Esophagus squamous epithelium (tissue), 5 donors: ENCODE measurements at places on chromosomes 7 and 10.
A peak's percentile ranks its signal among the peaks of the same experiment; 100 is the strongest.

- H3K27ac ChIP-seq = peak overlapping the region; percentile 81
- H3K4me1 ChIP-seq = peaks cover 25% of the 10 kb centered on the region
- H3K4me3 ChIP-seq = peak overlapping the region; percentile 52
- no peaks in the 10 kb centered on the region for H3K36me3 ChIP-seq
Observed at GRCh38 chr10:68327889-68328786, 3.7 kb upstream of the HNRNPH3 start.

DNA sequence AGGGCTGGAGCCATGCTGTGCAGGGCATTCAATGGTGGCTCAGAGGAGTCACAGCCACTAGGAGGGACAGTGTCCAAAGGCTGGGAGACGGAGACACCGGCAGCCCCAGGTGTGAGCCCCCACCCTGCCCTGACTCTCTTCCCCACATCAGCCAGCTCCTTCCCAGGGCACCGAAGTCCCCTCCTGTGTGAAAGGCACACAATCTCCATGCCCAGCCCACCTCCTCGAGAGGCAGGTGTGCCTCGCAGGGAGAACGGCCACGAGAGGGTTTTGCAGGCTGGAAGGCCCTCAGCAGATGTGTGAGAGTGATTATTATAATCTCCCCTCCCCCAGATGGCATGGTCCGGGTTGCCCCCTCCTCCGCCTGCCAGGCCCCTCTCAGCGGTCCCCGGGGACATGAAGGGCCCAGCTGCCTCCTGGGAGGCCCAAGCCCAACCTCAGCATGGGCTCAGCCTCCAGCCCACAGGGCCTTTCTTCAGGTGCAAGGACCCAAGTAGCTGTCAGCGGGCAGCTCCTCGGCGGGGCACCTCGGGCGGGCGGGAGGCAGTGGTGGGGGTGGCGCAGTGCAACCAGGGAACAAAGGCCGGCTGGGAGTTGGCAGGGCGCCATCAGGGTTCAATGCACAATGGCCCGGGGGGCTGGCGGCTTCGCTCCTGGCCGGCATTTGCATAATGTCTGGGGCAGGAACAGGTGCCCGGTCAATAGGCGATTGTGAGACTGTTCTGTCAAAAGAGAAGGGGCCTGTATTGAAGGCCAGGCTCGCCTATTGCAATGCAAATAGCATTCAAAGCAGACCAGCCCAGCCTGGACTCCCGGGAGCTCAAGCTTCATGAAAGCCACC, 155.3 kb upstream of the ZMIZ1 start:
- H3K36me3 ChIP-seq = no peaks in the 10 kb centered on the region
- H3K27ac ChIP-seq = no peak overlapping the region
- DNase-seq = no peak
- peaks cover 5% of the 10 kb centered on the region for H3K4me1 ChIP-seq

GRCh38 chr10:5376450-5376849, 11.7 kb downstream of the UCN3 start:
- H3K27me3 ChIP-seq = no peaks in the 10 kb centered on the region
- no peak overlapping the region for H3K4me3 ChIP-seq
- no peaks in the 10 kb centered on the region for H3K4me1 ChIP-seq
- no peak overlapping the region for H3K27ac ChIP-seq
- DNase-seq = no peak

DNA sequence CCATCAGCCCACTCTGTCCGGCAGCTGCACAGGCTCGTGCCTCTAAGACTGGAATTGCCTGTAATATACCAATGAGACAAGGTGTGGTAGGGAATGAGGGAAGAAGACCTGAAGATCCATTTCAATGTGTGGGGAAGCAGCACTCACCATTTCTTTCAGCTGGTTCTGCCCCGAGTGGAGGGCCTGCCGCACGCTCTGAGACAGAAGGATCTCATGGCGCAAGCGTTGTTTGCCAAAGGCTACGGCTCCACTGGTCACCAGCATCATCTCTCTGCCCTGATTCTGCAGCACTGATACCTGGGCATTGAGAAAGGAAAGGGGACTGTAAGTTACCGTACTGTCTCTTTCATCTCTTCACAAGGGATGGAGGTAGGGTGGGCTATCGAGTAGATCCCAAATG, 19.4 kb downstream of the ALDH18A1 start:
- no peak overlapping the region for H3K27ac ChIP-seq
- peaks cover 16% of the 10 kb centered on the region for H3K36me3 ChIP-seq
- no peak for DNase-seq
- no peaks in the 10 kb centered on the region for H3K4me1 ChIP-seq
- H3K27me3 ChIP-seq = no peaks in the 10 kb centered on the region
- no peak overlapping the region for H3K4me3 ChIP-seq

DNA sequence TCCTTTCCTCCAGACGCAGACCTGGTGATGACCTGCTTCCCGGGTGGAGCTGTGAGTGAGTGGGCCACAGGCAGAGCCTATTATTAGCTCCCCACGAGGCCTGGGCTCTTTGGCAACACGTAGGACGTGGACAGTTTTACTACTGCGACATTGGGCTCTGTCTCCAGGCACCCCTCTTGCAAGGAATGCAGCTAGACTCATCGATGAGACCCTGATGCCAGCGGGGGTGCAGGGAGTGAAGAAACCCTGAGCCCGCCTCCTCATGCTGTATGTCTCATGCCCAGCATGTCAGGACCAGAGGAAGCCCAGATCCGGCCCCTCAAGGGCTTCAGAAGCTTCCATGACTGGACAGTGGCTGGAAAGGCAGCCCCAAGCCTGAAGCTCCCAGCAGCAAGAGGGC, 161.9 kb downstream of the TCERG1L start:
- no peak overlapping the region for H3K4me3 ChIP-seq
- H3K4me1 ChIP-seq = no peaks in the 10 kb centered on the region
- no peak overlapping the region for H3K27ac ChIP-seq
- no peak for DNase-seq
- H3K36me3 ChIP-seq = no peaks in the 10 kb centered on the region

- H3K36me3 ChIP-seq = peaks cover 7% of the 10 kb centered on the region
- H3K4me1 ChIP-seq = peaks cover 7% of the 10 kb centered on the region
- H3K4me3 ChIP-seq = no peak overlapping the region
- H3K27me3 ChIP-seq = no peaks in the 10 kb centered on the region
- no peak for DNase-seq
Observed at GRCh38 chr7:1940863-1941262, 270.8 kb downstream of the ELFN1 start.

DNA sequence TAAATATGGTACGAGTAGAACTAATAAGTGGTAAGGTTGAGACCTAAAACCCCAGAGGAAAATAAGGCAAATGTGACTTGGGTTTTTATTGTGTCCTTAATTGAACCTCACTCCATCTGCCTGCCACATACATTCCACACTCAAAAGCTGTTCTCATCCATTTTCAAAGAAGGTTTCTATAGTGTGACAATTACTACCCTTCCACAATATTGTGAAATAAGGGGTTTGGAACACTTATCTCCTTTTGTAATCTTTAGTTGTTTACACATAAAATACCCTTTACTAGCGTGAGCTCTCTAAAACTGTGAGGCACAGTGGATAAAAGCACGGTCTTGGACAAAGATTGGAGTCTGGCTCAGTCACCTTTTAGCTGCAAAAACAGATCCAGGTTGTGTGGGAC, 166.6 kb downstream of the THSD7A start:
- H3K4me3 ChIP-seq = no peak overlapping the region
- H3K27ac ChIP-seq = no peak overlapping the region
- H3K36me3 ChIP-seq = no peaks in the 10 kb centered on the region
- no peaks in the 10 kb centered on the region for H3K4me1 ChIP-seq
- no peak for DNase-seq

DNA sequence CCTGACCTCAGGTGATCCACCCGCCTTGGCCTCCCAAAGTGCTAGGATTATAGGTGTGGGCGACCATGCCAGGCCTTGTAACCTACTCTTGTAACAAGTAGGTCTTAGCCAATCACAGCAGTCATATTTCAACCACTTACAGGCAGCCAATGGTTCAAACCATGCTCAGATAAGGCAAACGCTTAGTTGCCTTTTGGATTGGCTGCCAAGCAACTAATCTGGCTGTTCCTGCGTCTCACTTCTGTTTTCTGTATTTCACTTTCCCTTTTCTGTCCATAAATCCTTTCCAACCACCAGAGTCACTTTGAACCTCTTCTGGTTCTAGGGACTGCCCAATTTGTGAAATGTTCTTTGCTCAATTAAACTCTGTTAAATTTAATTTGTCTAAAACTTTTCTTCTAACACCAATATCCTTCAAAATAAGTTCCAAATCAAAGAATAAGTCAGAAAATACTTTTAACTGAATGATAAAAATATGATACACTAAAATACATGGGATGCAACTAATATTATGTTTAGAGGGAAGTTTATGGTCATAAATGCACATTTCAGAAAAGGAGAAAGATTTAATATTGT, 19.1 kb upstream of the PRF1 start:
- no peak for DNase-seq
- no peak overlapping the region for H3K4me3 ChIP-seq
- no peaks in the 10 kb centered on the region for H3K27me3 ChIP-seq
- H3K27ac ChIP-seq = no peak overlapping the region
- no peaks in the 10 kb centered on the region for H3K36me3 ChIP-seq
- peaks cover 25% of the 10 kb centered on the region for H3K4me1 ChIP-seq

DNA sequence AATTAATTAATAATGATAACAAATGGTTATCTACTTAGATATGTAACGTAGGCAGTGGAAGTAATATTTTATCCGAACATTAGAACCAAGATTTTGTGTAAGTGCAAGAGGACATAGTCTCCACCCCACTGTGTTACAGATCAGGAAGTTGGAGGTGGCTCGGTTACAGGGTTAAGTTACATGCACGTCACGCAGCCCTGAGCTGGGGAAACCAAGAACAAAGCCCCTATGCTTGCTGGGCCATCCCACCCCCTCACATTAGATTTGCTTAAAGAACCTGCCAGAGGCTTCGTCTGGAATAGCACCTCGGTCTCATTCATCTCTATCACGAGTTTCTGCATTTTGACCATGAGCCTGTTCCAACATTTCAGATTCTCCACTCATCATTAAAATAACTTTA, 214.1 kb downstream of the ADARB2 start:
- H3K4me3 ChIP-seq = no peak overlapping the region
- no peak overlapping the region for H3K27ac ChIP-seq
- no peaks in the 10 kb centered on the region for H3K36me3 ChIP-seq
- no peaks in the 10 kb centered on the region for H3K4me1 ChIP-seq

- no peaks in the 10 kb centered on the region for H3K27me3 ChIP-seq
- H3K4me1 ChIP-seq = peaks cover 8% of the 10 kb centered on the region
- H3K36me3 ChIP-seq = no peaks in the 10 kb centered on the region
- DNase-seq = no peak
- H3K27ac ChIP-seq = no peak overlapping the region
Observed at GRCh38 chr7:42574685-42575084, 337.2 kb downstream of the C7orf25 start.

DNA sequence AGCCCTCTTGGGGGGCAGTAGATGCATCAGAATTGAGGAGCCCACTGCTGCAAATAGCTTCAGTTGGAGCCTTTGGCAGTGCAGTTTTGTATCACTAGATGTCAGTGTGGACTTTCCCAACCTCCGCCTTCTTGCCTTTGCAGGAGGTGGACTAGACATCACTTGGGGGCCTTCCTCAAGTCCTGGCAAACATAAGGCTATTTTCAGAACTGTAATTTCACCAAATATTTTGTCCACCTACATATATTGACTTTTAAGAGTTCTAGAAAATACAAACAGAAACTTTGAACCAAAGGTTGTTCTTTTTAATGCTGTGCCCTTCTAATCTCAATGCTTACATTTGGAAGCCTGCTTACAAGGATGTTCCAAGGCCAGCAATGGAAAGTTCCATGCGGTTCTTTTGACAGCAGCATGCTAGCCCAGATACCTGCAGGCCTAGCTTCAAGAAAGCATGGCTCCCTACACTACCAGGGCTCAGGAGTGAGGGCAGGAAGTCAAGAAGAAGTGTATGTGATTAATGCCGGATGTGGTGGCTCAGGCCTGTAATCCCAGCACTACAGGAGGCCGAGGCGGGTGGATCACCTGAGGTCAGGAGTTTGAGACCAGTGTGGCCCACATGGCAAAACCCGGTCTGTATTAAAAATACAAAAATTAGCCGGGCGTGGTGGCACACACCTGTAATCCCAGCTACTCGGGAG, 8.0 kb upstream of the ZNRF2 start:
- no peak overlapping the region for H3K27ac ChIP-seq
- H3K27me3 ChIP-seq = no peaks in the 10 kb centered on the region
- H3K36me3 ChIP-seq = no peaks in the 10 kb centered on the region
- DNase-seq = no peak
- peaks cover 42% of the 10 kb centered on the region for H3K4me1 ChIP-seq

- no peaks in the 10 kb centered on the region for H3K27me3 ChIP-seq
- H3K4me1 ChIP-seq = peaks cover 15% of the 10 kb centered on the region
- H3K27ac ChIP-seq = no peak overlapping the region
Observed at GRCh38 chr10:3834947-3835346, 49.9 kb upstream of the KLF6 start.

- H3K27ac ChIP-seq = no peak overlapping the region
- no peaks in the 10 kb centered on the region for H3K27me3 ChIP-seq
- no peaks in the 10 kb centered on the region for H3K36me3 ChIP-seq
- no peak for DNase-seq
- no peak overlapping the region for H3K4me3 ChIP-seq
Observed at GRCh38 chr10:104437226-104437625, 83.6 kb downstream of the CFAP58 start.

GRCh38 chr10:77699080-77699645, 61.6 kb upstream of the KCNMA1 start:
- DNase-seq = no peak
- no peak overlapping the region for H3K4me3 ChIP-seq
- no peak overlapping the region for H3K27ac ChIP-seq
- H3K27me3 ChIP-seq = no peaks in the 10 kb centered on the region
- no peaks in the 10 kb centered on the region for H3K4me1 ChIP-seq
- H3K36me3 ChIP-seq = no peaks in the 10 kb centered on the region

DNA sequence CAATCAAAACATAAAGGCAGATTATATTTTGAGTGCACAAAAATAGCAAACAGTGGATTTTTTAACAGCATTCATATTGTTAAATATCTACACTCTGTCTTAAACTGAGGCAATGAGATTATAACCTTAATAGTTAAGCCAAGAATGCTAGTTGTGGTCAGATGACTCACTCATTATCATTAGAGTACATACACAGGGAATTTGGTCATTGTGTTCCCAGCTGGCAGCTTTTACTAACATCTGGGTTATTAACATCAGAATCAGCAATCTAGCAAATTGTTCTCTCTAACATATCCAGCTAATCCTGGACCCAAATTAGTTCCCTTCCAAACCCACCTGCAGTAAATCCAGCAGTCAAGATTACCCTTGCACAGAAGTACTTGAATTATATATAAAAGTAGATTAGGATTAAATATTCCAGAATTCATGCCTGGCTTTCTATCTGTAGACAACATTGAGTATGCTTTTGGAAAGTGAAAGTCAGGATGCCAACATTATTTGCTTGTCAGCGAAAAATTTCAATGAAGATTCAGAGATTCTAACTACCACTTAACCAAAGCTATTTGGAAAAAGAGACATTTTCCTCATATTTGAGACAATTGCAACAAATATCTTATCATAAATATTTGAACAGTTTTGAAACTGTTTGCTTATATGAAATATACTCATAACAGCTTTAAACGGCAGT, 1035.6 kb upstream of the PHF14 start:
- no peaks in the 10 kb centered on the region for H3K36me3 ChIP-seq
- DNase-seq = no peak
- no peaks in the 10 kb centered on the region for H3K4me1 ChIP-seq
- no peak overlapping the region for H3K27ac ChIP-seq
- no peak overlapping the region for H3K4me3 ChIP-seq
- no peaks in the 10 kb centered on the region for H3K27me3 ChIP-seq
